ENCODE measurements at places on chromosomes 3 and 15. TPM values are rescaled to one million over a fixed set of nuclear protein-coding genes. Genes with fewer than 3 reads are reported as not detected.
A peak's percentile ranks its signal among the peaks of the same experiment; 100 is the strongest.

Gene UBL7
- total RNA-seq, result 63.2 TPM

Gene CA12
- total RNA-seq, result not detected

DNA sequence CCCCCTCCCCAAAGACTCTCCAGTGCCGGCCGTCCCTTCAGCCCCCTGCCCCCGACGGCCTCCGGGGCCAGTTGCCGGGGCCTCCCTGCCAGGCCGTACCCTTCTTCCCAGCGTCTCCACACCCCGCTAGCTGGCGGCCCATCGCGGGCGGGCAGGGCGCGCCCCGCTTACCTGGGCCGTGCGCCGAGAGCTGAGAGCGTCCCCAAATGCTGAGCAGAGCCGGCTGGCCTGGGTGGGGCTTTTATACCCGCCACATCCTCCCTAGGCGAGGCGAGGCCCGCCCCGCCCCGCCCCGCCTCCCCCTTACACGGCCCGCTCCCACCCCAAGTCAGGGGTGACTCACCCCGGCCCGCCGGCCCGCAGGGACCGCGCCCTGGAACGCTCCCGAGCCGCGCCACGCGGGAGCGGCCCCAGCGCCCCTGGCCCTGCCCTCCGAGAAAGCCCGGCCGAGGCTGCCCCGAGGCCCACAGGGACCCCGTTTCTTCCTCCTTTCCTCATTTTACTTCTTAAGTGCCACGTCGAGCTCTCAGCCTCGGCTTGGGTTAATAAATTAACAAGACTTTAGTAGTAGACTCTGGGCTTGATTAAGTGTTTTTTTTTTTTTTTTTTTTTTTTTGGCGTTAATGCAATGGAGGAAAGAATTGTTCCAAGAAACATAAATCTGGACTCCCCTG is at the start of gene ANXA2:
Gene ANXA2 (minus strand): TSS at position 215 of the 674 bp plus-strand sequence. CDS start 11,911 bp downstream, outside the sequence.
- peaks cover 25% of the 10 kb centered on the region for H3K36me3 ChIP-seq
- H3K4me3 ChIP-seq, result peak within 1 kb of the TSS; percentile 97

DNA sequence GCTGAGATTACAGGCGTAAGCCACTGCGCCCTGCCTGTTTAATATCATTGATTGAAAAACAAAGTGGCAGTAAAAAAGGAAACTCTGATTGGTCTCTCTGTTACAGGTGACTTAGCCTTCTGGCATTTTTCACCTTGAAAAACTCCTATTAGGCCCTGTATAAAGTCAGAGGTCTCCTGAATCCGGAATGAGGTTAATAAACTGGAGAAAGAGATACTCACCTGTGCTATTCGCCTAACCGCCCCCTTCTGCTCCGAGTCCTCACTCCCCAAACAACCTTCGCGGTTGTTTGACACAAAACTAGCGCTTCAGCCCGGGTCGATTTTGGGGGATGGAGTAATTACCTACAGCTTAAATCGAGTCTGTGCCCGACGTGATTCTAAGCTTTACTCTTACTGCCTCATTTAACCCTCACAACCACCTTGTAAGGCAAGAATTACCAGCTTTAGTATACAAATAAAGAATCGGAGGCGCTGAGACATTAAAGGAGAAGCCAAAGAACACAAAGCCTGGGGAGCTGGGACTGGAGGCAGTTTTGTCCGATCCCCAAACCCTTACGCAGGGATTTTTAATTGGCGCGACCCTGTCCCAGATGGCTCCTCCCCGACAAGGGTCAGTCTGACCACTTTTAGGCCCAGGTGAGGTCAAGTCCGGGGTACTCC is 441 bp downstream of the CEP70 start:
- peak overlapping the region; percentile 79 for H3K4me3 ChIP-seq
- H3K27me3 ChIP-seq, result no peaks in the 10 kb centered on the region
- peaks cover 21% of the 10 kb centered on the region for H3K4me1 ChIP-seq

DNA sequence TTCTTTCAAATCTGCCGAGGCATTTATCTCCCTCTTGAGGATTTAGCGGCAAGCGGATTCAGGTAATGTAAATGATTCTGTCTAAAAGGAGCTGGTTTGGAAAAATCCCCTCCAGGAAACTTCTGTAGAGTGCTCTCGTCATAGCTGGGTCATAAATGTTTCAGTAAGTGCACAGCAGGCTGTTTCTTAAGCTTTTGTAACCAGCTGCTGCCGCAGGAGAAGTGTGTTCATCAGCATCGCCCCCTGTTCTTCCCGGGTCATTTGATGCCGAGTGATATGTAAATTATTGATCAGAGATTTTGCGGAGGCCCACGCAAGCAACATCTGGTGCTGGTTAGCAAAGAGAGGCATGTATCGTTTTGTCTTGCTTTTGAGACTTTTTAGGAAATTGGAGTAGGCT is 53.1 kb downstream of the DNASE1L3 start:
- no peaks in the 10 kb centered on the region for H3K27me3 ChIP-seq
- peaks cover 6% of the 10 kb centered on the region for H3K36me3 ChIP-seq
- DNase-seq, result no peak
- no peak overlapping the region for H3K27ac ChIP-seq
- no peak overlapping the region for H3K4me3 ChIP-seq
- no peaks in the 10 kb centered on the region for H3K4me1 ChIP-seq

DNA sequence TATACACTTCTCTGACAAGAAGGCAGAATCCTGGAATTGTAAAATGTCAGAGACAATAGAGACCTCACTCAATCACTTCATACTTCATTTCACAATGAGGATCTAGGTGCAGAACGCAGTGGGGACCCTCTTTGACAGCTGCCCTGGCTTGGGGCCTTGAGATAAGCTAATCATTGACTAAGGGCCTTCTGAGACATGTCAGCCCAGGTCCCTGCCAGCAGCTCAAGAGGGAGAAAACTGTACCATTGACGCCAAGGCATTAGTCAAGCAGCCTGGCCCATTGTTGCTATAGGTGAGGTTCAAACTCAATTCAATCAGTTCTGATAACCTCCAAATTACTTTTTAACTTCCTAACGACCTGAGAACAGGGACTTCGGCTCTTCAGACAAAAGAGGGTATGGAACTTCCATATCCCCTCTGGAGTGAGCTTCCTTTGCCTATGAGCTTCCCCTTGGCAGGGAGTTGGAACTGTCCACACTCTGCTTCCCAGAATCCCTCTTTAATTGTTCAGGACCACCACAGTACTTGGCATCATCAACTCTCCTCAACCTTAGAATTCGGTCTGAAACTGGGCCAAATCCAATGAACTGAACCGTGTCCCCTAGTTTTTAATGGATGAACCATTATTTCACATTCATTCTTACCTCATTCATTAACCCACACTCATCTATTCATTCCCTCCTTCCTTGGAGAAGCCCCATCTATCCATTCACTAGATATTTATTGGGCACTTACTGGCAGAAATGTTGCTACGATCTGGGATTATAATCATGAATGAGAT is 1.5 kb upstream of the CYP8B1 start:
- no peak for DNase-seq
- no peaks in the 10 kb centered on the region for H3K36me3 ChIP-seq
- H3K4me1 ChIP-seq, result peaks cover 13% of the 10 kb centered on the region
- peaks cover 18% of the 10 kb centered on the region for H3K27me3 ChIP-seq
- H3K4me3 ChIP-seq, result no peak overlapping the region
